Transverse colon (tissue), 4 donors: ENCODE measurements at places on chromosomes 7 and 10. TPM values are rescaled to one million over a fixed set of nuclear protein-coding genes. Genes with fewer than 3 reads are reported as not detected.

- no peak overlapping the region for H3K27ac ChIP-seq
- H3K4me3 ChIP-seq: no peak overlapping the region
- H3K36me3 ChIP-seq: no peaks in the 10 kb centered on the region
- no peaks in the 10 kb centered on the region for H3K4me1 ChIP-seq
These were observed 17.1 kb downstream of the COL13A1 start for GRCh38 chr10:69818676-69819239.

GRCh38 chr7:47516386-47516785 is 65.5 kb downstream of the TNS3 start:
- peaks cover 43% of the 10 kb centered on the region for H3K4me1 ChIP-seq
- no peaks in the 10 kb centered on the region for H3K36me3 ChIP-seq
- H3K27ac ChIP-seq: no peak overlapping the region

DPYSL4 gene
- not detected for total RNA-seq

DNA sequence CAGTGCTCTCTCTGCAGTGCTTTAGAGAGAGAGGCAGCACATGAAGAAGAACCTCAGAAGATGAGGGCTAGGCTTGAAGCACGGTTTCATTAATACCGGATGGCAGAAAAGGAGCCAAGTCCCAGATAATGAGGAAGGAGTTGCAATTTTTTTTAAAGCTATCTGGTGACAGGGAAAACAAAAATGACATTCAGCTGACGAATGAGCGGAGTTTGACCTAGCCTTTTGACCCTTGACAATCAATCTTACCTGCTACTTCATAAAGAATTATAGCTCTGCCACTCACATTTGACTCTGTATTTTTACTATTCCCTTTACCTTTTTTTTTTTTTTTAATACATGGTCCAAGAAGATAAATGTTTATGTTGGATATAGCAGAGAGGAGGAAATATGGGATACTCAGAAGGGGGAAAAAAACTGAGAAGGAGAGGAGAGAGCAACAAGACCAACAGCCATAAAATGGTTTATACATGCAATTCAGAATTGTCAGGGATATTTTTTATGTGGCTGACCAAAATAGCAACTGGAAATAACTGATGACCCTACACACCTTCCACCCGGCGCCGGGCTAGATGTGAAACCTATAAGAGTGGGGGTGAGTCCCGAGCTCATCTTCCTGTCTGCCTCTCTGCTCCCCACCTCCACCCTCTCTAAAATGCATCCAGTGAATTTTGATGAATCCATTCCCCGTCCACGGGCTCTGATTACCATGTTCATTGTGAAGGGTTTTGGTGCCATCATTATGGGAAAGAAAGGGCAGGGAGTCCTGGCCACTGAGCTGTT is 274.4 kb upstream of the YAE1 start:
- H3K4me1 ChIP-seq: no peaks in the 10 kb centered on the region
- DNase-seq: no peak
- H3K4me3 ChIP-seq: no peak overlapping the region
- no peaks in the 10 kb centered on the region for H3K36me3 ChIP-seq
- no peak overlapping the region for H3K27ac ChIP-seq

GRCh38 chr10:30398788-30399187 is 35.2 kb upstream of the MAP3K8 start:
- no peak overlapping the region for H3K27ac ChIP-seq
- H3K4me1 ChIP-seq: no peaks in the 10 kb centered on the region
- H3K27me3 ChIP-seq: no peaks in the 10 kb centered on the region
- DNase-seq: no peak

DNA sequence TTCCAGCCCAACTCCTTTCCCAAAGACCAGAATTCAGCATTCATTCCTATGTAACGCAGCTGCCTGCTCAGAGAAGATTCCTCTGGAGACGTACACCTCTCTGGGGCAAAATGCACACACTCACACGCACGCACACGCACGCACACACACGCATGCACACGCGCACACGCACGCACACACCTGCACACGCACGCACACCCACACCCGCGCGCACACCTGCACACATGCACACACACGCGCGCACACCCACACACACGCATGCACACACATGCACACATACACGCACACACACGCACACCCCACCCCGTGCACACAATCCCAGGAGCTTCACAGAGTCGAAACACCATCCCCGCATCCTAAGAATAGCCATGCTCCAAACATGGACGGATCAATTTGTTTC is 13.0 kb downstream of the MMD2 start:
- no peak overlapping the region for H3K27ac ChIP-seq
- H3K36me3 ChIP-seq: no peaks in the 10 kb centered on the region
- no peaks in the 10 kb centered on the region for H3K4me1 ChIP-seq

ZNF398 gene
- 24.0 TPM for total RNA-seq

SPDYE6 gene
- not detected for total RNA-seq

SMARCD3 gene
- total RNA-seq: 9.6 TPM
